ENCODE measurements at places on chromosomes 16 and 17.

- no peak for DNase-seq
Observed at GRCh38 chr17:79338152-79338551, 263.5 kb downstream of the ENGASE start.

DNA sequence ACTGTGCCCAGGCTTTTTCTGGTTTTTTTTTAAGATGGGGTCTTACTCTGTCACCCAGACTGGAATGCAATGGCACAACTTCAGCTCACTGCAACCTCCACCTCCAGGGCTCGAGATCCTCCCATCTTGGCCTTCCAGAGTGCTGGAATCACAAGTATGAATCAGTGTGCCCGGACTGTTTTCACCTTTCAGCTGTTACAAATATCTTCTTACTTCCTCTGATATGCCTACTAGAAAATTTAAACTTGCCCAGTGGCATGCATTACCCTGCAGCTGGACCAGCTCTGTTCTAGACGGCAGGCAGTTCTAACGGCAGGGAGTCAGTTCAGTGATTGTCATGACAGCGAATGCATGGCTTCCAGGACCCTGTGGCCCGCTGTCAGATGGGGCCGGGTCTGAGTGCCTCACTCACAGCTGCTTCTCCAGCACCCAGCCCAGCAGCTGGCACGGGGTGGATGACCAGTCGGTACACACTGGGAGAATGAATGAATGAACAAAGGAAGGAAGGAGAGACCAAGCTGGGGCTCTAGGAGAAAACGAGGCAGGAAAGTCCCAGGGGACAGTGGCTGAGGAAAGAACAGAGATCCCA is 28.0 kb upstream of the LITAF start:
- no peak for DNase-seq

- DNase-seq: no peak
Observed at GRCh38 chr16:8852534-8852933, 16.3 kb downstream of the CARHSP1 start.

DNA sequence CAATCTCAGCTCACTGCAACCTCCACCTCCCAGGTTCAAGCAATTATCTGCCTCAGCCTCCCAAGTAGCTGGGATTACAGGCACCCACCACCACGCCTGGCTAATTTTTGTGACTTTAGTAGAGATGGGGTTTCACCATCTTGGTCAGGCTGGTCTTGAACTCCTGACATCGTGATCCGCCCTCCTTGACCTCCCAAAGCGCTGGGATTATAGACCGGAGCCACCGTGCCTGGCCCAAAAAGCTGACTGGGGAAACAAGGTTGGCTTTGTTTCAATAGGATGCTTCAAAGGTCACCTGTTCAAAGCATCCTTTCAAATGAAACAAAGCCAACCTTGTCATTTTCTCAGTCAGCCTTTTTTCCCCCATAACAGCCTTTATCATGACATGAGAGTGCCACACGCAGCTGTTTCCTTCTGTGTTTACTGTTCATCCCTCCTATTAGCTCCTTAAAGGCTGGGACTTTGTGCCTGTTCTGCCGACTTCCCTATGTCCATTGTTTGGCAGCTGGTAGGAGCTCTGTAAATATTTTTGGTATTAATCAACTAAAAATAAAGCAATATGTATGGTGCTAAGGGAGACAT is 51.1 kb downstream of the ADAMTS18 start:
- DNase-seq: no peak

DNA sequence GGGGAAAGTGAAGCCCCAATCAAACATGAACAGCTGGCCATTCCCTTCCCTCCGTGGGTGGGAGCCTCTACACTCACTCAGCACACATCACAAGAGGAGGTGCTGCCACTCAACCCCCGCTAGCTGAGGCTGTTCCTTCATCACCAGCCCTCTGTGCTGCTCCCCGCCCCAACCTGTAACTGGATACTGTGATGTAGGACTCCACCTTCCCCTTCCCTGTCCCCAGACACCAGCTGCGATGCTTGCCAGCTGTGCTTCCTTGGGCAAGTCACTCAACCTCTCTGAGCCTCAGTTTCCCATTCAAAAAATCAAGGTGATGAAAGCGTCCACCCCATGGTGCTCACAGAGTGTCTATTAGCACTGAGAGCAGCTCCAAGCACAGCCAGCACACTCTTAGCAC is 273.2 kb downstream of the MRTFB start:
- no peak for DNase-seq

- DNase-seq: no peak
Observed at GRCh38 chr17:81244358-81245023, 5.4 kb downstream of the NDUFAF8 start.

DNA sequence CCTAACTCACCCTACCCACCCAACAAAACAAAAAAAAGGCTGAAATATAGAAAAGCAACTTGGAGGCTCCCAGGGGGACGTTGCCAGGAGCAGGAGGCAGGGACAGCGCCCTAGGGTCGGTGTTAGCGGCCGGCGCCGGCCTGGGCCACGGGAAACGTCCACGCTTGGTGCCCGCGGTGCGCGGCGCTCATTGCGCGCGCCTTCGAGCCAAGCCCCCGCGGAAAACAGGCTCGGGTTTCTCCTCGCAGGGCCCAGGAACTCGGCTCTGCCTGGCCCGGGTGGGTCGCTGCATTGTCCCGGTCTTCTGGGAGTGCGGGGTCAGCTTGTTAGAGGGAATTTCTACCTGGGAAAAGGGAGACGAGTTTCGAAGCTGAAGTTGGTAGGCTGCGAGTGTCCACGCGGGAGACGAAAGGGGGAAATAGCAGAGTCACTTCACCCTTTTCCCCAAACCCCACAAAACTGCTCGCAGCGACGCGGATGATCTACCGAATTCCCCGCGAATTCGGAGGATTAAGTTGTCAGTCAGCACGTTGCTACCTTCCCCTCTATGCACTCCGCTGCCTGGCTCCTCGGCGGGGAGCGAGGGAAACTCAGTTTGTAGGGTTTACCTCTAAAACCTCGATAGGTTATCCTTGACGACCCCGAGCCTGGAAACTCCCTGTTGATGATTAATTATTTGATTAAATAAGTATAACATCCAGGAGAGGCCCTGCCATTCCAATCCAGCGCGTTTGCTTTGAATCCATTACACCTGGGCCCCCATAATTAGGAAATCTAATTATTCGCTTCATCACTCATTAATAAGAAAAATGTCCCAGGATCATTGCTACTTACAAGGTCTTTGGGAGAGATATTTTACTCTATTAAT is 751 bp upstream of the FOXC2 start:
- no peak for DNase-seq

DNA sequence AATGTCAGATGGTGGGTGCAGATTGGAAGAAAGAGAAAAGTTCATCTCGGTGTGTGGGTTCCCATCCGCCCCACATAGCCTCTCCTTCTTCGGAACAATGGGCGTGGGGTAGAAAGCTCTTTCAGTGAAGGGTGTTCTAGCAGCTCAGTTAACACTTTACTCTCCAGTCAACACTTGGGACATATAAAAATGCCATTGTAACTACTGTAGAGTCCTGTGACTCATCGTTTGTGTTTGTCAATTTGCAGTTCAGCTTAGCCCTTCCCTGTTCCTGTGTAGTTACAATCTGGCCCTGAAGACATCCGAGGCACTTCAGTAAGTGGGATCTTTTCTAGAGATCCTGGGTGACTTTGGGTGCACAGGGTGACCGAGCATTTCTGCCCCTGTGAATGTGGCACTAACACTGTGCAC is 11.5 kb upstream of the CLEC18C start:
- peak; percentile 14 for DNase-seq

DNA sequence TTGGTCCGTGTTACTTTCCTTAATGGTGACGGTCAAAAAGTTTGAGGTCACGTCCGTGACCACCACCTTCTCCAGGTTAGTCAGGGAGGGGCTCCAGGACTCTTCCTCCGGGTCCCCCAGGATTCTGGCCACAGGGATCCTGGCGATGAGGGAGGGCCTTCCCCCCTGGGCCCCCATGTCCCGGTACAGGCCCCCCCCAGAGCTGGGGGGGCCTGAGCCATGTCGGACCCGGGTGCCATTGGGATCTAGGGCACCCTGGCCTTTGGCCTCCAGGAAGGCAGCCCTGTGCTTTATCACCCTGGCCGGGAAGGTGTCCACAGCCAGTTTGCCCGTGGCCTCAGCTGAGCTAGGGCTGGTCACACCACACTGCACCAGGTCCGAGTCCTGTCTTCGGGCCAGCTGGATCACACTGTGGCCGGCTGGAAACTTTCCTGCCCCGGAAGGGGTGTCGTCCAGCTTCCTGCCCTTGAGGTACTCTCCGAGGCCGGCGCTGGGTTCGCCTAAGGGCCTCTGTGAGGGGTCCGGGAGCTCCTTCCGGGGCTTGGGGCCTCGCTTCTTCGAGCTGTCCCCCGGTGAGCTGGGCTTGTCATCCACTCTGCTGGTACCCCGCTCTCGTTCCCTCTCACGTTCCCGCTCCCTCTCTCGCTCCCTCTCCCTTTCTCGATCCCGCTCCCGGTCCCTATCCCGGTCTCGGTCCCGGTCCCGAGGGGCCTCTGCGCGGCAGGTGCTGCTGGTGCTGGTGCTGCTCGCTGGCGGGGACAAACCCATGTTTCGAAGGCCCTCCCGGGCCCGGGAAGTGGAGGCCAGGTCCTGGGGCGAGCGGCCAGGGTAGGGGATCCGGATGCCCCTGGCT is 2.0 kb downstream of the CBX8 start:
- DNase-seq: no peak

DNA sequence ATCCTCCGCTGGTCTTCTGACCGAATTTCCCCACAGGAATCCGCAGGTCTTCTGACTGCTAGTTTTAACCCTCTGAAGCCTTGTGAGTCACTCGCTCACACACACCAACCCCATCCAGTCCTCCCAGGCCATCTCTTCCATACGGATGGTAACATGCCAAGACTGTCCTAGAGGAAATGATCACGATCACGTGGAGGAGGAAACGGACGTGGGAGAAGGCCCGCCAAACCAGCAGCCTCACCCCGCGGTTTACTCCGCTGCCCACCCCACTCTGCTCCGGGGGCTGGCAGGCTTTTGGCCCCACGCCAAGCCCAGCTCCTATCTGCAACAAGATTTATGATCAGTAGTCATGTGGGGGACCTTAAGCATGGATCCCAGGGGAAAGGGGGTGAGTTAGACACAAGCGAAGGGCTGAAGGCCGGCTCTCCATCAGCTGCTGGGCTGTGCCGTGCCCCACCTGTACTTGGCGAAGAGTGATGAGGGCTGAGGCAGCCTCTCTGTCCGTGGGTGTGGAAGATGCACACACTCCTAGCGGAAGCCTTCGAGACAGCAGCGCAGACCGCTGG is 1.5 kb upstream of the FAAP100 start:
- DNase-seq: no peak

GRCh38 chr16:70713342-70713741 is 27.5 kb upstream of the MTSS2 start:
- no peak for DNase-seq

DNA sequence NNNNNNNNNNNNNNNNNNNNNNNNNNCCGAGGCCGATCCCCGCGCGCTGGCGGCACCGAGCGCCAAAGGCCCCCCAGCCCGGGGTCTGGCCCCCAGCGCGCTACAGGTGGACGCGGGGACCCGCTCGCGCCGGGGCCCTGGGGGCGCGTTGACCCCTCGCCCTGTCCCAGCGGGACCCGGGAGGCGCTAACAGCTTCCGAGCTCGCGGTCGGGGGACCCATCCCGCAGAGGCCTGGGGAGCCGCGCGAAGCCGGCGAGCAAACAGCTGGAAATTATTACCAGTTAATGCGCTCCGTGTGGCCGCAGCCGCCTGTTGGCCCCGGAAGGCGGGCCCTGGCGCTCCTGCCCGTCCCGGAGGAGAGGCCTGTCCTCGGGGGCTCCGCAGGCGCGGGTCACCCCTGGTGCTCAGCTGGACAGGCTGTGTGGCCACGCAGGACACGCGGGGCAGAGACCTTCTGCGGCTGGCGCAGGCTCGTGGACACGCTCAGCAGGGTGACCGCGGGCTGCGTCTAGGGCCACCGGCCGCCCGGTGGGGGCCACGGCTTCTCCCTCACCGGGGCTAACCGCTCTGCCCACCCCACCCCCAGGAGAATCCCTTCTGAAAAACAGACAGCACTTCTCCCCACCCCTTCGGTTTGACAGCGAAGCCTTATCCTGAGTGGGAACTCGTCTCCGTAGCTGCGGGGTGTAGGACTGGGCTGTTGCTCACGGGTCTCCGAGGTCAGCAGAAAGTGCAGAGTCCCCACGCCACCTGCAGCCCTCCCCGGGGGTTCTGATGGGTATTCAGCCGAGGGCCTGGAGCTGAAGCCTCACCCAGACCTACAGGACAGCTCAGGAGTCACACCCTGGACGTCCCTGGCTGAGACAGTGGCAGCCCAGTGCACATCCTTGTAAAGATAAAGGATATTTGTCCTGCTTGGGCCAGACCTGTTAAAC is 138.7 kb upstream of the RPH3AL start:
- DNase-seq: peak; percentile 66

- no peak for DNase-seq
Observed at GRCh38 chr16:85209526-85210121, 97.4 kb upstream of the CIBAR2 start.

DNA sequence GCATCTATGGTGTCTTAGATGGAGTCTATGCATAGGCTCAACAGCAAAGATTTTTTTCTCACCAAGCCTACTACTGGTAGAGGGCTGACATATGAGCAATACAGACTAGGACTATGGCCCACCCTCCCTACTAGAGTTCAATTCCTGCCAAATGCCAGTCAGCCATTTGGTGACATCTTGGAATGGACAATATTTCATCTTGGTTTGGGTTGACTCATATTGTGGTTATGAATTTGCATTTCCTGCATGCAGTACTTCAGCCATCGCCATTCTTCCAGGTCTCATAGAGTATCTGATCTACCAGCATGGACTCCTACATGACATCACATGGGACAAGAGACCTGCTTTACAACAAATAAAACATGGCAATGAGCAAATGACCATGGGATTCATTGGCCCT is 778.1 kb upstream of the SOX9 start:
- no peak for DNase-seq

DNA sequence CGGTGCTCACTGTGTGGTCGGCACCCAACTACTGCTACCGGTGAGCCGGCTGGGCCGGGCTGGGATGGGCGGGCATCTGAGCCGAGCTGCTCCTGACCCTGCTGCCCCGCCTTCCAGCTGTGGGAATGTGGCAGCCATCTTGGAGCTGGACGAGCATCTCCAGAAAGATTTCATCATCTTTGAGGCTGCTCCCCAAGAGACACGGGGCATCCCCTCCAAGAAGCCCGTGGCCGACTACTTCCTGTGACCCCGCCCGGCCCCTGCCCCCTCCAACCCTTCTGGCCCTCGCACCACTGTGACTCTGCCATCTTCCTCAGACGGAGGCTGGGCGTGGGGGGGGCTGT is 6.9 kb downstream of the TBX6 start:
- DNase-seq: no peak

DNA sequence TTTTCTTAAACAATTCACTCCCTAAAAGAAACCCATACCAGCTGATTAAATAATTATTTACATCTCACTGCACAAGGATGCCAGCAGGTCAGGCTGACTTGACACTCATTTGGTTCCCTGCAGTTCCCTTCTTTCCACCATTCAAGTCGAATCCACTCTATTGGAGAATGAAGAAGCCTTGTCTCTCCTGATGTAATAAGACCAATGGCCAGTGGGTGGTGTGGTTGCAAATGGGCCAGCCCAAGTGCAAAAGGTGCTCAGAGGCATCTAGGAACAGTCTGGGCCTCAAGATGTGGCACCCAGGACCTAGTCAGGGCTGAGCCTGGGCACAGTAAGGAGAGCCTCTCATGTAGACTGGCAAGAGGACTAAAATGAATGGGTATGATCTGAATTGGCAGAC is 9.3 kb downstream of the C16orf78 start:
- DNase-seq: no peak

- DNase-seq: peak; percentile 75
Observed at GRCh38 chr16:29745121-29745852, 503 bp downstream of the C16orf54 start.

Data from activated T-cell treated with anti-CD3 and anti-CD28 coated beads, Interleukin-2, amount 50 U/mL, for 48 hours (primary cell).